ENCODE measurements at places on chromosomes 4 and X. TPM values are rescaled to one million over a fixed set of nuclear protein-coding genes. Genes with fewer than 3 reads are reported as not detected.

Gene SSX3
- total RNA-seq = not detected

GRCh38 chr4:142112451-142112850, 476.1 kb downstream of the IL15 start:
- no peak for DNase-seq
- H3K27me3 ChIP-seq = no peaks in the 10 kb centered on the region
- H3K4me3 ChIP-seq = no peak overlapping the region
- no peak overlapping the region for H3K27ac ChIP-seq
- peaks cover 61% of the 10 kb centered on the region for H3K36me3 ChIP-seq

DNA sequence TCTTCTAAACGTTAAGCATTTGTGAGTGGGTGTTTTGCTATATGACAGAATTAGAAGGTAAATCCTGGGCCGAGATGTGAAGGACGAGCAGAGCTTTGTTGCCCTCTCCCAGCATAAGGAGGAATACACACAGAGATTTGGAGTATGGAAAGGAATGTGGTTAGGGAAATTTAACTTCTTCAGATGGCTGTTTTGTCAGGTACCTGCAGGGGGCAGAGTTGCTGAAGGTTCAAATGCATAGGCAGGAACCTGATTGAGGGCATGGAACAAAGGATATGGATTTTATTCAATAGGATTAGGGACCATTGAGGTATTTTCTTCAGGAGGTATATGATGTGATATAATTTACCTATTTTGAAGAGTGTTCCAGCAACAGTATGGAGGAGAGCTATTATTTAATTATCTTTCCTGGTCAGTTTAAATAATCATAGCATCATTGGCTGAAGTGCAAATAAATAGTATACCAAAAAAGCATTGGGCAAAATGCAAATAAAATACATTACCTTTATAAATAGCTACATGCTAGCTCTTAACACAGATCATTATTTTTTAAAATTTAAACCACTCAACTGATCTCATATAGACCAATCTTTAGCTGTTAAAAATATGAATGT, 143.6 kb downstream of the SLIT2 start:
- H3K4me3 ChIP-seq = no peak overlapping the region
- no peaks in the 10 kb centered on the region for H3K27me3 ChIP-seq
- peak; percentile 16 for DNase-seq
- H3K27ac ChIP-seq = no peak overlapping the region
- H3K4me1 ChIP-seq = no peaks in the 10 kb centered on the region
- no peaks in the 10 kb centered on the region for H3K36me3 ChIP-seq

Gene METTL14
- 52.3 TPM for total RNA-seq

- no peak for DNase-seq
- no peak overlapping the region for H3K27ac ChIP-seq
- no peaks in the 10 kb centered on the region for H3K27me3 ChIP-seq
- H3K4me3 ChIP-seq = no peak overlapping the region
- no peaks in the 10 kb centered on the region for H3K4me1 ChIP-seq
Measured at GRCh38 chr4:103787057-103787456, 67.3 kb upstream of the TACR3 start.

- no peak overlapping the region for H3K27ac ChIP-seq
- H3K27me3 ChIP-seq = no peaks in the 10 kb centered on the region
- DNase-seq = no peak
- no peaks in the 10 kb centered on the region for H3K36me3 ChIP-seq
- H3K4me1 ChIP-seq = no peaks in the 10 kb centered on the region
Measured at GRCh38 chrX:11439846-11440245, 146.6 kb downstream of the AMELX start.

GRCh38 chr4:80897537-80898303, 132.8 kb upstream of the BMP3 start:
- H3K4me1 ChIP-seq = no peaks in the 10 kb centered on the region
- H3K27ac ChIP-seq = no peak overlapping the region
- H3K4me3 ChIP-seq = no peak overlapping the region
- no peaks in the 10 kb centered on the region for H3K36me3 ChIP-seq

Measured in CD4-positive, CD25-positive, alpha-beta regulatory T cell (primary cell).